Fibroblast of upper back skin (primary cell): ENCODE measurements at places on chromosomes 7 and 10.

- no peak for DNase-seq
These were observed at the start of gene PON3 for GRCh38 chr7:95396136-95397032. Gene PON3 (minus strand): TSS chr7:95396375. CDS start chr7:95396350, 25 bp downstream.

DNA sequence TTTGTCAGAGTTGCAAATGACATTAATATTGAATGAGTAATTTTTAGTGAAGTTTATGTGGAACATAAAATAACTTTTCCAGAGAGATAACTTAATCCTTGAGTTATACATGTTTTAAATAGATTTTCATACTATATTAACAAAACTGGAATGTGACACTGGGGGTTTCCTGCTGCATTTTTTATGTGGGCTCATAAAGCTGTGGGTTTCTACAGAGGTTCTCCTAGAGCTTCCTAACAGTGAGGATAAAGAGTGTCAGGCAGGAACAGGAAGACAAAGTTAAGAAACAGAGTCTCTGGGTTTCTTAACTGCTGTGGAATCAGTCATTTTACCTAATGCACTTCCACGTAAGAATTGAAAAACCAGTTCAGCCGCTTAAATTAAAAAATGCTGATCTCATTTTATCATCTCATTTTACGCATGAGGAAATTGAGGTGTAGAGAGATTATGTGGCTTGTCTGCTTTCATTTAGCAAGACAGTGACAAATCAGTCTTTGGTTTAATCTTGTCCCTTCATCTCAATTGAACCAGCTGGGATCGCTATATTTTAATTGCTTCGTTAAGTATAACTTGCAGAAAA lies 5.0 kb downstream of the CD36 start:
- peak; percentile 29 for DNase-seq

- no peak for DNase-seq
These were observed 222.2 kb upstream of the NRP1 start for GRCh38 chr10:33556620-33557019.

GRCh38 chr10:123326674-123327073 lies 172.5 kb downstream of the BUB3 start:
- no peak for DNase-seq

DNA sequence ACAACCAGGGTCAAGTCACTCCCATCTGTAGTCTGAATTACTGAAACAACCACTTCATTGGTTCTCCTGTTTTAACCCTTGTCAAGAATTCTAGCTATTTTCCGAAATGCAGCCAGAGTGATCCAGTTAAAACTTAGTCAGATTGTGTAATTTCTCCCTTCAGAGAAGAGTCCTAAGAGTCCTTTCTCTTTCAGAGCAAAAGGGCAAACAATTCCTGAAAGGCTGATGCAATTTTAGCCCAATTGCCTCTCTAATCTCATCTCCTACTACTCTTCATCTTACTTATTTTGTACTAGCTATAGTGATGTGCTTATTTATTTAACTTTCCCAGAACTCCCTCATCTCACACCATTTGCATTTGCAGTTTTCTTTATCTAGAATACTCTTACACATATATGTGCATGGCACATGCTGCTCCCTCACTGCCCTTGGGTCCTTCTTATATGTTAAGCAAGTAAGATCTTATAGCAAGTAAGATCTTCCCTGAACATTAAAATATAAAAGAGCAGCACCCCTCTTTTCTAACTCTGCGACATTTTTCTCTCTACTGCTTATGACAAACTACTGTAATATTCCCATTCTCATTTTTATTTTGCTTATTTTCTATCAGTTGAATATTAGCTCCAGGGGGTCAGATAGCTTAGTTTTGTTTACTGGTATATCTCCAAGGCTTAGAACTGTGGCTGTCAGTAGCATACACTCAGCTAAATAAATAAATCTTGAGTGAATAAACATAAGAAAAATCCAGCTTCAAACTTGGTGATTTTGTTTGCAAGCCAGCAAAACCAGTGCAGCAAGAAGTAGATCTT lies 44.6 kb downstream of the HGF start:
- peak; percentile 61 for DNase-seq

GRCh38 chr7:94240902-94241301 lies 153.8 kb upstream of the COL1A2 start:
- no peak for DNase-seq

GRCh38 chr7:151083071-151083823 lies at the start of gene TMUB1:
Gene TMUB1 (minus strand): TSS chr7:151083493. CDS start chr7:151082563, 930 bp downstream.
- peak; percentile 53 for DNase-seq
